ENCODE measurements at places on chromosomes 3 and 15.

DNA sequence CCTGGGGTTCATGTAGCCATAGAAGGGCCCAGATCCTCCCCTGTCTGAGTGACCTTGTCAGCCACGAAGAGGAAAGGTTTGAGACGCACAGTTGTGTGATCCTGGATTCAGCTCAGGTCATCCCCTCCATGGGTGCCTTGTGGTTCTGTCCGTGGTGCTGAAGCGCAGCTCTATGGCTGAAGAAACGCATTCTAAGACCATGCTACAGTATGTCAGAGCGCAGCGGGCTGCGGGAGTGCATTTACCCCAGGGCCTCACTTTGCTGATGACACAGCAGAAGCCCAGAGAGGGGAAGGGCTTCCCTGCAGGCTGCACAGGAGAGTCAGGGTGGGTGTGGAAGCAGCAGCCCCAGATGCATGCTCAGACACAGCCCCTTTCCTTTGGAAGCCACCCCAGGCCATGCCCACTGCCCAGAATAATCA lies 68.8 kb upstream of the IQSEC1 start:
- no peak for DNase-seq

DNA sequence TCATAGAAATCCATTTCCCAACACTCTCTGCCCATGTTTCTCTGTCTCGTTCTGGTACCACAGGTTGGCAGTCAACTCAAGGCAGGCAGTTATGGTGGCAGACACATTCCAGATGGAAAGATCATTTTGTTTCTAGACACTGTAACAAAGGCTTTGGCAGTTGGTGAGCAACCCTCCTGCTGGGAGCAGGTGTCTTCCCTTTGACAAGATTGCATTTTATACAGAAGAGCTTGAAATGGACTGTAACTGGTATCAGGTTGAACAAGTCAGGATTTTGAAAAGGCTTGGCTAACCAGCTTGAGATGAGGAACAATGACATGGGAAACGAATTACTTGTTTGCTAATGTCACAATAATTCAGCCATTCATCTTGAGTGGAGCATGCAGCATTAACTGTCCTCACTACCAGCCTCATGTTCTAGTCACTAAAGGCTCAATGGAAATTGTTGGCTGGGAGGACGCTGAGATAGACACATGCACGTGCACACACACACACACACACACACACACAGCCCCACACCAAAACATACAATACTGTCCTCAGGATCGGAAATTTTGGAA lies 170.0 kb downstream of the SEMA6D start:
- DNase-seq = peak; percentile 68

GRCh38 chr15:43872416-43873020 lies 45.7 kb downstream of the WDR76 start:
- DNase-seq = no peak

- no peak for DNase-seq
These were observed 286.7 kb upstream of the TGFBR2 start for GRCh38 chr3:30319713-30320112.

DNA sequence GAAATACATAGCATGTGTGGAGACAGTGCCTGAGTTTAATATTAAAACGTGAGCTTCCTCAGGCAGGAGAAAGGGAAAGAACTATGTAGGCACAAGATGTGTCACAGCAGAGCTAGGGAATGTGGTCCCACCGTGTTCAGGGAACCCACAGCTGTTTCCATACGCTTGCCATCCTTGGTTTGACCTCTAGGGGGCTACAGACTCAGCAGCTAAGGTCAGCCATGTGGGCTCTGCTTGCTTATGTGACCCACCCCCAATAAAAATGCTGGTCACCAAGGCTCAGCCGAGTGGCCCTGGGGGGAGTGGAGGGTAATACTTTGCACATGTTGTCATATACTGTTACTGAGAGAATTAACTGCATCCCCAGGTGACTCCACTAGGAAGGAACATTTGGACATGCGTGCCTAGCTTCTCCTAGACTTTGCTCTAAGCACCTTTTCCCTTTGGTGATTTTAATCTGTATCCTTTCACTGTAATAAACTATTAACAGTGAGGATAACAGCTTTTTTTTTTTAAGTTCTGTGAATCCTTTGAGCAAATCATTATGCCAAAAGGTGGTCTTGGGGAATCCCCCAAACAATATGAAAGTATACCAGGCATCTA lies 3.3 kb downstream of the TUBGCP5 start:
- no peak for DNase-seq

GRCh38 chr3:151214459-151214858 lies 11.4 kb upstream of the GPR171 start:
- no peak for DNase-seq

GRCh38 chr3:116671151-116671550 lies 38.4 kb upstream of the TUSC7 start:
- DNase-seq = no peak

DNA sequence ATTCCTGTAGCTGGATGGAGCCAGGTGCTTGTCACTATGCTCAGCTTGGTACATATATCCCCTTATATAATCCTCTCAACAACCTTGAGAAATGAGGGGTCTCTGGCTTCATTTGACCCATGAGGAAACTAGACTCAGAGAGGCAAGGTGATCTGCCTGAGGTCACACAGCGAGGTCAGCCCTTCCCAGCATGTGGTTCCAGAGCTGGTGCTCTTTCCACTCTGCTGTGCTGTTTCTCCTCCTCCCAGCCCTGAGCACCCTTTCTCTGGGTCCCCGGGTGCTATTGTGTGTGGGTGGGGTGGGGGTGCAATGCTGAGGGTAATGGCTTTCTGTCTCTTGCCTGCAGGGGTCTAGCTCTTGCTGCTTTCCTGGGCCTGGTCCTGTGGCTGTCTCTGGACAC lies 19.3 kb downstream of the SLC28A1 start:
- no peak for DNase-seq

- no peak for DNase-seq
These were observed 40.4 kb downstream of the LPP start for GRCh38 chr3:188194332-188194731.

GRCh38 chr3:176987901-176988650 lies 209.2 kb downstream of the TBL1XR1 start:
- DNase-seq = no peak

- DNase-seq = no peak
These were observed 277.5 kb upstream of the P2RY1 start for GRCh38 chr3:152557302-152557999.

GRCh38 chr15:61196711-61197586 lies 32.2 kb downstream of the RORA start:
- DNase-seq = no peak

GRCh38 chr3:121436641-121437040 lies 109.1 kb downstream of the POLQ start:
- DNase-seq = no peak

DNA sequence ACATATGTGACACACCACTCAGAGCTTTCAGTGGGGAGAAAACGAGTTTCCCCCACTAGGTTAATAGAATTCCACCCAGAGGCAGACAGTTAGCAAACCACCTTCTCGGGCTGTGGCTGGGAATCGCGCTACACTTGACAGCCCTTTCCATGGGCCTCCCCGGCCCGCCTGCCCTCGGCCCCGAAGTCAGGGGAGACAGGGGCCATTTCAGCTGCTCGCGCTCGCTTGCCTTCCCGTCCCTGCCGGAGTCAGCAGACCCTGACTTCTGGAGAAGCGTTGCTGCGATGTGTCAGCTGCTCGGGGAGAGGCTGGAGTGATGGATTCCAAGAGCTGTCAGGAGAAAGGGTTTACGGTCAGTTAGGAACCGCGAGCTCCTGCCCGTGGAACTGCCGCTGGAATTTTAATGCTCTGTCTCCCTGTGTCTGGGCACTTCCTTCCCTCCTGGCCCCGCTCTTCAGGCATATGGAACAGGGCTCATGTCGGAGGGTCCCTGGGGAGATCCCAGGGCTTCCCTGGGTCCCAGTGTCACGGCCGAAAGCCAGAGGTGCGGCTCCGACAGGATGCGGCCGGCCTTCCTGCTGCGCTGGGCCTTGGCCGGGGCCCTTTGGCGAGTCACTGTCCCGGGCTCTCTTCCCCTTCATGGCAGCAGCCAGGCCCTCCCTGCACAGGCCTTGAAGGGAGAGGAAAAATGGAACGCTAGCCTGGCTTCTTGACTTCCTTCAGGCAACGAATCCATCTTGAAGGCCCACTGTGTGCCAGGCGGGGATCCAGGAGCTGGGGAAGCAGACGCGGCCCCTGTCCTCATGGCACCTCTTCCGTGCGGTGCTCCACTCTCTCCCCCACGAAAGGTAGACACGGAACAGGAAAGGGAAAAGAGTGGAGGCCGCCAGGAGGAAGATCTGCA lies 38.4 kb upstream of the VPS8 start:
- DNase-seq = no peak

DNA sequence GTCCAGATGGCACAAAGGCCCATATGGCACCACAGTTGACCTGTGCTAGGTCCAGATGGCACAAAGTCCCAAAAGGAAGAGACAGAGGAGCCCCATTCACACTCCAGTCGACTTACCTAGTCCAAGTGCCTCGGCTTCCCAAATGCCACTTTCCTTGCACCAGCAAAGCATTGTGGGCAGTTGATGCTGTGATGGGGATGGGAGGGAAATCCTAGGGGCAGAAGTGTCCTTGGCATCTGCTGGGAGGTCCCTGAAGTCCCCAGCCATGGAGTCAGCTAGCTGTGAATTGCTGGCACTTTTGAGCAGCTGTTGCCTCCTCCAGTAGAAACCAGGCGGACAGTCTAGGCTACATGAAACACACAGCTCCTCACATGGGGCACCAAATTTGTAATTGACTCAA lies 60.3 kb upstream of the SIAH2 start:
- no peak for DNase-seq

GRCh38 chr3:80750637-80751036 lies 982.8 kb upstream of the ROBO1 start:
- no peak for DNase-seq

DNA sequence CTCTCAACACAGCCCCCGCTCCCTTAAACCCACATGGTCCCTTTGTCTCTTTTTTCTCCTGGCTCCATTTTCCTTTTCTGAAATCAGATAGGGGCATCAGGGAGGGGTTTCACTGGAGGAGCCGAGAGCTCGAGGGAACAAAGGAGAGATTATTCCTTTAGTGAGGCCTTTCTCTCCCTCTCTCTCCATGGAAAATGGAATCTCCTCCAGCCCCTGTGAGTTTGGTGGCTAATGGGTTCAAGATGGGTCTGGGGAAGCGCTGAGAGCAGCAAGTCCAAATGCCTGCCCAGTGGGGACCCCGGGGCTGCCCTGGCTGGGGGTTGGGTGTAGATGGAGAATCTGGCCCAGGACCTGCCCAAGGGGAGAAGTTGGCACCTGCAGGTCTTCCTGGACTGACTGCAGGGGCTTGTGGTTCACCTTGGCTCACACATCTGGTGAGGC lies 56.8 kb downstream of the ITGA11 start:
- no peak for DNase-seq

GRCh38 chr3:152185891-152186630 lies 82.7 kb upstream of the MBNL1 start:
- no peak for DNase-seq

DNA sequence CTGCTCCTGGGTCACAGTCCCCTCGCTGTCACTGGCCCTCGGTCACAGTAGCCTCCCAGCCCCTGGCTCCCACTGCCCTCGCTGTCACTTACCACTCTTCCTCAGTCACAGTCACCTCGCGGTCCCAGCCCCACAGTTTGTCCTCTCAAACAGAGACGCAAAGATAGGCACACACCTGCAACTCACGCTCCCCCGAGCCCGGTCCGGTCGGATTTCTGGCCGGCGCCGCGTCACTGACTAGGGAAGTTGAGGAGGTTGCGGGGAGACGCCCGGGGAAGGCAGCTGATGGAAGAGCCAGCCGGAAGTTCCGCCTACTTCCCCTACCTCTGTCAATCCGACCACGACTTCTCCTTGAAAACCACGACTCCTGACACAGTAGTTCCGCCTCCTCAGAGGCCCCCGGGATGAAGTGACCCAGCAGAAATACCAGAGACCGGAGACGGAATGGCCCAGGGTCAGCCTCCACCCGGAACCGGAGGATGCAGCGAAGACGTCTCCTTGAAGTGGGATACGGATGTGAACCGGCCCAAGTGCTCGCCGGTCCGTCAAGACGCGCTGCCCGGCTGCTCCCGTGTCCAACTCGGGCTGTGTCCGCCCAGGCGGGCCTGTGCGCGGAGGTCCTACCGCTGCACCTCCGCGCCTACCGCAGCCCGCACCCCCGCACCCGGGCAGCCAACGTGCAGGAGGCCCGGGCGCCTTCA lies at the start of gene PCYT1A:
Gene PCYT1A, minus strand, starts transcription at position 287 of the 701 bp plus-strand sequence. CDS start 17,195 bp downstream, outside the sequence.
- peak; percentile 89 for DNase-seq

- no peak for DNase-seq
These were observed 365.3 kb upstream of the KCNMB2 start for GRCh38 chr3:178170698-178171535.

- DNase-seq = no peak
These were observed 121.2 kb downstream of the TLE3 start for GRCh38 chr15:69976366-69976994.

DNA sequence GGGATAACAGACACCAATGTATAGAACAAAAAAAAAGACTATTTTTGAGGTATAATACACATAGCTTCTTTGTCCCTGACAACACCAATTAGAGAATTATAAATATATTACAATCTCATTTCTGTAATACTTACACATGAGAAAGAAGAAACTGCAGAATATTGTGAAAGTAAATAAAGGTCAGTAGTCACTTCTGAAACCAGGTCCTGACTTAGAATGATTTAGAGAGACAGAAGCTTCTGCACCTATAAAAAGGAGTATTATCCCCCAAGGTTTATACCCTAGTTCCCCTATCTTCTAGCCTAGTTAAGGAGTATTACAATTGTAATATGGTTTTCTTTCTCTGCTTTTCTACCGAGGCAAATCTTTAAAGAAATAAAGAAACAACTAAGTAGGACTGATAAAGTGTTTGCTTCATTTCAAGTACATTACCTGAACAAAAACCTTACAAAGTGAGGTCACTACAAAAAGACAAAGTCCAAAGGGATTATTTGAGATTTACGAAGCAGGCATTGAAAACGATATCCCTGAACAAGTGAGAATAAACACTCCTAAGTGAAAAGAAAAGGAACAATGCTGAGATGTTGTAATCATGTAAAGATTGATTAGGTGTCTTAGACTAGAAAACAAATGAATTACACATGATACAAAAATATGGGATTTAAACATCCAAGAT lies 103.0 kb downstream of the GBE1 start:
- no peak for DNase-seq

GRCh38 chr15:71115567-71116351 lies 488 bp downstream of the THSD4 start:
- DNase-seq = no peak

GRCh38 chr3:179716226-179716625 lies 63.4 kb downstream of the USP13 start:
- DNase-seq = no peak

GRCh38 chr3:134792700-134793099 lies 2.4 kb upstream of the EPHB1 start:
- no peak for DNase-seq

DNA sequence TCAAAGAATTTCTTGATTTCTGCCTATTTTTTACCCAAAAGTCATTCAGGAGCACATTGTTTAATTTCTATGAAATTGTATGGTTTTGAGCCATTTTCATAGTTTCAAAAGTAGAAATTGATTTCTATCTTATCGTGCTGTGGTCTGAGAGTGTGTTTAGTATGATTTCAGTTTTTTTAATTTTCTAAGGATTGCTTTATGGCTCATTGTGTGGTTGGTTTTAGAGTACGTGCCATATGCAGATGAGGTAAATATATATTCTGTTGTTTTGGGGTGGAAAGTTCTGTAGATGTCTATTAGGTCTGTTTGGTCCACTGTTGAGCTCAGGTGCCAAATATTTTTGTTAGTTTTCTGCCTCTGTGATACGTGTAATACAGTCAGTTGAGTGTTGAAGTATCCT lies 487.1 kb upstream of the CBLB start:
- DNase-seq = no peak
